ENCODE measurements at places on chromosomes 11 and 22.
A peak's percentile ranks its signal among the peaks of the same experiment; 100 is the strongest.

DNA sequence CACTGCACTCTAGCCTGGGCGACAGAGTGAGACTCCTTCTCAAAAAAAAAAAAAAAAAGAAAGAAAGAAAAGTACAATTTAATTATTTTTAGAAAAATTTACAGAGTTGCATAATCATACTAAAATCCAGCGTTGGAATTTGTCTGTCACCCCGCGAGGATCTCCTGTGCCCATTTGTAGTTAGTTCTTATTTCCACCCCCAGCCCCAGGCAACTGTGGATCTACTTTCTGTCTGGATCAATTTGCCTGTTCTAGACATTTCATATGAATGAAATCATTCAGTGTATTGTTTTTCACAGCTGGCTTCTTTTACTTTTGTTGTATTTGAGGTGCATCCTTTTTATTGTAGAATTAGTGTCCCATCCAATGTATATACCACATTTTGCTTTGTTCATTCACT is 102.6 kb upstream of the RASSF10 start:
- DNase-seq: no peak

GRCh38 chr22:30457981-30458380 is 13.8 kb downstream of the SEC14L3 start:
- no peak for DNase-seq

DNA sequence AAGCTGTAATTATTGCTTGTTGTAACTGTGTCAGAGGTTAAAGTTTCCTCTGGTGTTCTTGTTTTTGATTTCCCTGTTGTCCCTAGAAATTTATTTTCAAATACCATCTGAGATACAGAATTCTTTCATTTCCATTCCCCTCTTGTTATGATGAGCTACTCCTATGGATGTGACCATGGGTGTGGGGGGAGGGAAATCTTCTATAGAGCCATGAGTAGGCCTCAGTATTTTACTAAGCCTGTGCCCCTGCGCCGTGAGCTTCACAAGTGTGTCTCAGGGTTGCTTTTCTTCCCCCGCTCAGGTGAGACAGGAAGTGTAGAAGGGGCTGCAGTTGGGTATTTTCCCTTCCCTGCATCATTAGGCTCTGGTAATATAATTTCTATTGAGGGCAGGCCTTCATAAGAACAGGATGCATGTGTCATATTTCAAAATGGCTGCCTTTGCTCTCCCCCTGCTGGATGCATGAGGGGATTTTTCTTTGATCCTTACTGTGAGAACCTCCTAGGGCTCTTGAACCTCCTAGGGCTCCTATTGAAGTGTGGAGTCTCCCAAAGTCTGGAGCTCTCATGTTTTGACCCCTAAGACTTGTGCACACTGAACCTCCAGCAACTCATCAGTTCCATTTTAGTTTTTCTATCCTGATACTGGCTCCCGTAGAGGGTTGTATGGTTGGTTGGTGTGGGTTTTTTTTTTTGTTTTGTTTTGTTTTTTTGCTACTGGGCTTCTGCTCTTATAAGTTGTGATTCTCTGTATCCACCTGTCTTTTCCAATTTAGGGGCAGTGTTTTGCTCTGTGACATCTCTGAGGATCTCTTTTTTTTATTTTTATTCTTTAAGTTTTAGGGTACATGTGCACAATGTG is 658.2 kb downstream of the NTM start:
- DNase-seq: no peak

DNA sequence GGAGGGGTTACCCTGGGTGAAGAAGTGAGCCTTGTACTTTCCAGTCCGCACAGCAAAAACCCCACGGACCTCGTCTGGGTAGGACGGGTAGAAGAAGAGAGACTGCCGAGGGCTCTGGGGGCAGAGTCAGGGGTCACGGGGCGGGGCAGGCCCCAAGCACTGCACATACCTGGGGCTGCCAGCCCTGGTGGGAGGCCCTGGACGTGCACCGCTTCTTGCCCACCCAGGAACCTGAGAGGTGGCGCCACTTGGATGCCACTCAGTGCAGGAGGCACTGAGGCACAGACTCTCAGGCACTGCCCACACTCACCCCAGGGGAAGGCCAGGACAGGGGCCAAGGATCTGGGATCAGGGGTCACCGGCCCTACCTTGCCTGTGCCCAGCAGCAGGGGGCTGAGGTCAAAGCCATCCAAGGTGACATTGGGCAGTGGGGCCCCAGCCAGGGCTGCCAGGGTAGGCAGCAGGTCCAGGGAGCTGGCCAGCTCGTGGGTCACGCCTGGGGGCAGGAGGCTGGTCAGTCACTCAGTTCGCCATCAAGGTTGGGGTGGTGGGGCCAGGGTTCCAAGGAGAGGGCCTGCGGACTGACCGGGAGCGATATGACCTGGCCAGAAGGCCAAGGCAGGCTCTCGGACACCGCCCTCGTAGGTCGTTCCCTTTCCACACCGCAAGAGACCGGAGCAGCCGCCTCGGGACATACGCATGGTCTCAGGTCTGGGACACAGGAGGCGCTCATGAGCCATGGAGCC is 2.2 kb downstream of the ARSA start:
- no peak for DNase-seq

GRCh38 chr11:126352934-126353801 is 2.3 kb upstream of the ST3GAL4 start:
- no peak for DNase-seq

GRCh38 chr22:19799322-19800190 is 39.0 kb downstream of the TBX1 start:
- DNase-seq: no peak

- no peak for DNase-seq
Observed at GRCh38 chr11:14443638-14444037, 56.0 kb downstream of the COPB1 start.

GRCh38 chr11:6925636-6926207 is 504 bp upstream of the ZNF215 start:
- DNase-seq: no peak

DNA sequence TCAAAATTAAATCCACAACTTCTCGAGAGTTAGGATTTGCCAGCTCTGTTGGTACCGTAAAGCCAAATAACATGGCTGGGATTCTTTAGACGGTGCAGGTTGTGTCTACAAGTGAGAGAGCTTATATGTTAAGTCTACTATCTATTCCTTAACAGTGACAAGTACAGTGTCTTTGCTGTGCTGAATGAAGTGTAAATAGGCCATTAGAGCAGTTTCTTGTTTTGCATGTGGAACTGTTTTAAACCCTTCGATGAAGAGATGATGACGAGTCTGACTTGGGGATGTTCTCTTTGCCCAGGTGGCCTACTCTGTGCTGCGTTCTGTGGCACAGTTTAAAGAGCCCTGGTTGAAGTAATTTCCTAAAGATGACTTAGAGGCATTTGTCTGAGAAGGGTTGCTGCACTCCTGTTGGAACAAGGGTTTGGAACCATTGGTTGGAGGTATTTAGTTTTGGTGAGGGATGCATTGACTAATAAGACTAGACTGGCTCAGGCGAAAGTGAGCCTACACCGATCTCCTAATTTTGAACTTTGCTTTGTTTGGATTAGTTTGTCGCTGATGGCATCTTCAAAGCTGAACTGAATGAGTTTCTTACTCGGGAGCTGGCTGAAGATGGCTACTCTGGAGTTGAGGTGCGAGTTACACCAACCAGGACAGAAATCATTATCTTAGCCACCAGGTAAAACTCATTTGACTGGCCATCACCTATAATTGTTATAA is 988 bp downstream of the RPS3 start:
- DNase-seq: peak; percentile 42

DNA sequence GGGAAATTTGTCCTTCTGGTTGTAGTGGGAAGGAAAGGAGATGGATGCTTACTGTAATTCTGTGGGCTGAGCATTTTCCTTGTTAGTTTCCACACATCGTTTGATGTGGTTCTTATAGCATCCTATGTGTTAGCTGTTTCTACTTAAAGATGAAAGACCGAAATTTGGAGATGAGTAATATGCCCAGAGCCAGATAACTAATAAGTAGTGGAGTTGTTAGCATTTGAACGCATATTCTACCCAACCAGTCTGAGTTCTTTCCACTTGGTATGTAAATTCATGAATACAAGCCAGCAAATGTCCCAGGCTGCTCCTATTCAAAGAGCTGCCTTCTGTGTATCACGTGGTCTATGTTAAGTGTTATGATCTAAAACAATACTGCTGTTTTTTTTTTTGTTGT is 14.6 kb downstream of the SPECC1L start:
- peak; percentile 22 for DNase-seq

- DNase-seq: no peak
Observed at GRCh38 chr11:95147364-95147905, 57.8 kb downstream of the ENDOD1 start.

- DNase-seq: peak; percentile 43
Observed at GRCh38 chr11:65416841-65417701, 5.5 kb upstream of the NEAT1 start.

DNA sequence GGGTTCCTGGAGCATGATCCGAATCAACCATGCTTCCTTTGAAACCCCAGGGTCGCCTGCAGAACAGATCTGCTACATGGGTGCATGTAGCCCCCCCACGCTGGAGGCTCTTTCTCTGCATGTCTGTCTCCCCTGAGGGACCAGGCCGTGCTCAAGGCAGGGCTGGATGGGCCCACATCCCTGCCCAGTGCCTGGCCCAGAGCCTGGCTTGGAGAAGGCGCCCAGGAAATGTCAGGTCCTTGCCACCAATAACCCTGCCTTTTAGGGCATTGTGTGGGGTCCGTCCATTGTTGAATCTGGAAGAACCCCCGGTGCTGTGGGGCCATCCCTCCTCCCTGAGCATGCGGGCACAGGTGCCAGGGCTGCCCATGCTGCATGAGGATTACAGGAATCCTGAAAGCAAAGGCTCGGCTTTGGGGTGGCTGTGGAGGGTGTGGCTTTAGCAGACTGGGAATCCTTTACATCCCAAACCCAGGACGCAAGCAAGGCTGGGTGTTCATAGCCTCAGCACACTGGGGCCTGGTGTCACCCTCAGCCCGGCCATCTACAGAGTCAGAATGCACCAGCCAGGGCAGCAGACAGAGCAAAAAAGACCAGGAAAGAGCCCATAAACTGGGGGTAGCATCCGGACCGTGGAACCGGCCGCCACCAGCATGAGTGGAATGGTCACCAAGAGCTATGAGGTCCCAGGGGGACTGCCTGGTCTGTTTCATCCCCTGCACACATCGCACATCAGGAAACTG is 48.2 kb downstream of the RTL6 start:
- DNase-seq: no peak

DNA sequence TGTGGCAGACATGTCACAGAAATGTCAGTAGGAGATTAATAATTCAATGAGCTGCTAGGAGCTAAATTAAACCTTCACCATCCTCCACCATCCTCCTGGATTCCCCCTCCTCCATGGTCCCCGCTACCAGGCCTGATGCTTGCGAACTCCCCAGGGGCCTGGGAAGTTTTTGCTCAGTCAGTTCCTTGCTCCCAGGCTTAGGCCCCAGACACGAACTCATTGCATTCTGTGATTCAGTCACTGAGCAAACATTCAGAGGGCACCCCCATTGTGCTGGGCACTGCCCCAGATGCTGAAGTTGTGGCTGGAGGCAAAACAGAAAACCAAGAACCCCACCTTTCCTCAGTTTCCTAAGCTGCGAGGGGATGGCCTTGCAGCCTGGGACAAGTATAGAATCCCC is 14.3 kb downstream of the NPTXR start:
- no peak for DNase-seq

GRCh38 chr11:36253238-36253637 is 36.0 kb downstream of the COMMD9 start:
- DNase-seq: no peak

GRCh38 chr22:49240016-49240380 is 587.7 kb downstream of the BRD1 start:
- no peak for DNase-seq

DNA sequence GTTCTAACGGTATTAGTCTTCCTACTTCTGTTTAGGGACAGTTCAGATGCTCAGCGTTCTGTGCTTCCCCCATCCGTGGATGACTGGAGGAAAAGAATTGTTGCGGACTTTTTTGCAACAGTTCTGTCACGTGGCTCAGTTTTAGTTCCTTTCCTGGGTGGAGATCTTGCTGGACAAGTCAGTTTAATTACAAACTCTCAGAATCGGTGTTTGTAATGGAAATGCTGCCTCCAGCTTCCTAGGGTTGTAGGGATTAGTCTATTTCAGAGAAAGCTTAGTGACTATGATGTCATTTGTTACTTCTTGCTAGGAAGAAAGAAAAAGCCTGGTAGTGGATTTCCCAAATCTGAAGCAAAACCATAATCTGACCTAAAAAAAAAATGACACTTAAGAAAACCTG is 320.4 kb downstream of the CADM1 start:
- DNase-seq: no peak

DNA sequence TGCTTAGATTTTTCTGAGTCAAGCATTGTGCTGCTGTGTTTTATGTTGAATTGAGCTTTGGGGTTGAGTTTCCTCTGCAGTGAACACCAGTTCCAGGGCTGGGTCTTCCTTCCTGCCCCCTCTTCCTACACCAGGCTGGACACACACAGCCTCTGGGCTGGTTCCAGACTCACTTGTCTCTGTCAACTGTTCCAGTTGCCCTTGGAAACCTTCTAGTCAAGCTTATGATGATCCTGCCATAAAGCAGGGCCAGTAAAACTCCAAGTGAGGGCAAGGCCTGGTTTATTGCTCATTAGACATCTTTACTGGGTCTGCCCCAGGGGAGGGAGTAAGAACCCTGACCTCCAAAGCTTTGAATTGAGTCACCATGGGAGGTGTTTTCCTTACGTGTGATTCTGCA is 61.1 kb downstream of the KIAA1671 start:
- DNase-seq: no peak

- no peak for DNase-seq
Observed at GRCh38 chr11:95065336-95065735, 1.4 kb upstream of the SRSF8 start.

- DNase-seq: no peak
Observed at GRCh38 chr11:29027436-29027835, 919.2 kb downstream of the METTL15 start.

- DNase-seq: no peak
Observed at GRCh38 chr22:22720724-22721261, 76.4 kb downstream of the GGTLC2 start.

GRCh38 chr22:29205594-29206371 is at the start of gene EMID1:
TSS of gene EMID1 (plus strand) at chr22:29205896. CDS start at chr22:29206039, 143 bp downstream.
- DNase-seq: no peak

DNA sequence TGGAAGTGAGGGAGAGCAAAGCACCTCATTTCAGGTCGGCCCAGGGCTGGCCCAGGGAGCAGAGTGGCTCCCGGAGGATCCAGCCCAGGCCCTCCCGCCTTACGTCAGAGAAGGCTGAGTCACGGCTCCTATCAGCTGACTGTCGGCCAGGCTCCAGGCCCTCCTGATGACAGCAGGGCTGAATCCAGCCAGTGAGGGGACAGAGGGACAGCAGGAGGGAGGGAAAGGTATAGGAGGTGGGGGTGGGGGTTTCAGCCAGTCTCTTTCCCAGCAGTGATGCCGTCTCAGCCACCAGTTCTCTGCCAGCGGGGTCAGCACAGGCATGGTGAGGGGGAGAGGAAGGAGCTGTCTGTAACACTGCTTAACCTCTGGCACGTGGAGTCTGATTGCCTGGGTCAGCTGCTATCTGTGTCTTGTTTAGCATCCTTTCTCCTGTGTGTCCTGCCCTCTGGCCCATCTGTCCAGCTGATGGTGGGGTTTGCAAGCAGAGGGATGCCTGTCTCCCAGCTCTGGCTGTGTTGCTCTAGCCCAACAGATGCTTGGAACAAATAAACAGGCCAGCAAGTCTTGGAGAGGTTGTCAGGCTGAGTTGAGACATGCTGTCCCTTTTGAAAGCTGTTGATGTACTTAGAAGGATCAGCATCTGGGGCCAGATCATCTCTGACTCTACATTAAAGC is 74.0 kb downstream of the ADAMTS15 start:
- no peak for DNase-seq

GRCh38 chr11:121688860-121689614 is 236.3 kb upstream of the SORL1-AS1 start:
- no peak for DNase-seq

GRCh38 chr11:1078191-1078601 is 3.5 kb downstream of the MUC2 start:
- no peak for DNase-seq
